ENCODE measurements at places on chromosomes 4 and X.
A peak's percentile ranks its signal among the peaks of the same experiment; 100 is the strongest.

GRCh38 chrX:108216405-108216804, 124.8 kb downstream of the ATG4A start:
- DNase-seq, result no peak

- DNase-seq, result no peak
Measured at GRCh38 chrX:440636-441035, 53.9 kb upstream of the PPP2R3B start.

DNA sequence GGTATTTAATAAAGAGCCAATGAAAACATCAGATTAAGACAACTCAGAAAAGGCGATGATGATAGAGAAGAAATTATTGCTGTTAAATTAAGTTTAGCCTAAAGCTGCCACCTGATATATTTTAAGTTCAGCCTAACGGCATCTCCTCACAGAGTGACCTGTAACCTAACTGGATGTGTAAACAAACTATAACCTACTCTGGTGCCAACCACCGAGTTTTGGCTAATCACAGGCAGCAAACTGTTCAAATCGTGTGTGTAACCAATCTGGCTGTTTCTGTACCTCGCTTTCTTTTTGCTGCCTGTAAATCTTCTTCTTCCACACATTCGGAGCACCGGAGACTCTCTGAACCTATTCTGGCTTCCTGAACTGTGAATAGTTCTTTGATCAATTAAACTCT, 37.8 kb upstream of the MED14 start:
- no peak for DNase-seq

GRCh38 chr4:148004228-148004857, 272.5 kb downstream of the ARHGAP10 start:
- DNase-seq, result no peak

DNA sequence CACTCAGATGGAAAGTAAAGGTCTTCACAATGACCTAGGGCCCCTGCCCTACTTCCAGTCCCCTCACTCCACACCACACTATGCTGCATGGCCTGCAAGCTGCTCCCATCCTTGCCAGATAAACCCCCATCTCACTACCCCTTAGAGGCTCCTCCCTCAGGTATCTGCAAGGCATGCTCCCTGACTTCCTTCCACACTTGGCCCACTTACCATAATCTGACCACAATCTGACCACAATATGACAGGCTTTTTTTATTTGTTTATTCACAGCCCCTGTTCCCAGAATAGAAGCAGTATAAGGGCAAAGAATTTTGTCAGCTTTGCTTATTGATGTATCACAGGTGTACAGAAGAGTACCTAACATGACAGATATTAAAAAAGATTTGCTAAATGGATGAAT, 124.7 kb downstream of the CAMK2D start:
- DNase-seq, result peak; percentile 25

GRCh38 chr4:86092684-86093083, 267.2 kb downstream of the MAPK10 start:
- DNase-seq, result no peak

GRCh38 chr4:76784237-76784636, 113.7 kb downstream of the SOWAHB start:
- peak; percentile 15 for DNase-seq

DNA sequence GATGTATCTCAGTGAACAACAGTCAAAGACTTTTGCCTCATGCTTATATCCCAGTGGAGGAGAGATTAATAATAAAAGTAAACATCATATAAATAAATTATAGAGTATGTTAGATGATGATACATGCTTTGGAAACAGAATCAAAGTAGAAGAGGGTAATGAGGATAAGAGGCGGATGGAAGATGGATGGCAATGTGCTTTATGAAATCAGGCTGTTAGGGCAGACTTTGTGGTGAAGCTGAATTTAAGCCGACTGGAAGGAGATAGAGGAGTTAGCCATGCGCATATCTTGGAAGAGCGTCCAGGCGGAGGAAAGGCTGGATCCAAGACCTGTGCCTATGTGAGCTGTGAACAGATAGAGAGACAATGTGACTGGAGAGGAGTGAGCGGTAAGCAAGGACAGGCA, 74.9 kb upstream of the GUCY1A1 start:
- no peak for DNase-seq

- DNase-seq, result no peak
Measured at GRCh38 chrX:96764864-96765263, 80.2 kb downstream of the DIAPH2 start.

DNA sequence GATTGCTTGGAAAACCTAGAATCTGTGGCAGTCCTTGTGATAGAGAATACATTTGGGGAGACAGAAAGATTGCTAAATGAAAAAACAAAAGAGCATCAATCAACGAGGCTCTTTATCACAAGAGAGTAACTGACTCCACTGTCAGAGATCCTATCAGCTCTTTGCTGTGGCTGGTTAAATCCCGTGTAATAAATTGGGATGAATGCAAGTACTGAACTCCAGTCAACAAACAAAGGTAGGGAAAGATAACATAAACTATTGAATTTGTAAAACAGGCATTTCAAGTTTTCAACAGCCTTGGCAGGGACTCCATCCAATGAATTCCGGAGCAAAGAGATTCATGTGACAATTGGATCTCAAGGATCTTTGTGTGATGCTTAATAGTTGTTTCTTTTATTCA, 21.3 kb downstream of the MMRN1 start:
- DNase-seq, result peak; percentile 2

DNA sequence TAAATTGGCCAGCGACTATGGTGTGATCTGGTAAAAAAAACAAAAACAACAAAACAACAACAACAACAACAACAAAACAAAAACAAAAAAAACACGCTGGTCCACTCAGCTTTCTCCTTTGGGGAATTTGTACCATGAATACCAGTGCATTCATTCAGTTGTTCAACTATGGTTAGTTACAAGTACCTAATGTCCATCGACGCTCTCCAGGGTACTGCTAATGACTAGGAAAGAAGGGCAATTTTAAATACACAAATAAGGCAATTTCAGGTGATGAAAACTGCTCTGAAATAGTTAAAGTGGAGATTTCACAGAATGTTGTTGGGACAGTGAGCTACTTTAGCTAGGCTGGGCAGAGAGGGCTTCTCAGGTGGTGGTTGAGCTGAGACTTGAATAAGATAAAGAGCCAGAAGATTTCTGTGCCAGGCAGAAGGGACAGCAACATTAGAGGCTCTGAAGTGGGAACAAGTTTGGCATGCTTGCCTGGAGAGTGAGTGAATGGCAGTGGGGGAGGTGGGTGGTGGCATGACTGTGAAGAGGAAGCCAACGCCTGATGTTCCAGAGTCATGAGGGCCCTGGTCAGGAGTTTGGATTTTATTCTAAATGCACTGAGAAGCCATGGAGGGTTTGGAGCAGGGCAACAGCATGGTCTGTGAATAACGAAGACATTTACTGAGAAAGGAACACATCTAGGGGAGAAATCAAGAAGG, 45.9 kb upstream of the PGRMC2 start:
- DNase-seq, result no peak

Measured in Calu3 (cell line).